Tibial nerve (tissue), 4 donors: ENCODE measurements at places on chromosomes 12 and 14. TPM values are rescaled to one million over a fixed set of nuclear protein-coding genes. Genes with fewer than 3 reads are reported as not detected.

DNA sequence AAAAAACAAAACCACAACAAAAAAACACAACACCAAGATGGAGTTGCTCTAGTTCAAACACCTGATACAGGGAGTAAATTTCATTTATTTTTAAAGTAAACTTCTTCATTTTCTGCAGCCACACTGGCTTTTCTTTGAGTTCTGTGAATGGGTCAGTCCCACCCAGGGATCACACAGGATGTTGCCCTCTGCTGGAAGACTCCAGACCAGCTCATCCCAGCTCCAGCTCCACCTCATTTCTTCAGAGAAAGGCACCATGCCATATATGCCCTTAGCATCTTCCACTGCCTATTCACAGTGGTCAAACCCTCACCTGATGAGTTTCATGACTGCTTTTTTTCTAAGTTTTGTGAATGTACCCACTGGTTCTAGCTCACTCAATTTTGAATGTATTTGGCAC is 8.0 kb downstream of the GLIPR1 start:
- no peak for DNase-seq
- H3K4me3 ChIP-seq = no peak overlapping the region
- no peak overlapping the region for H3K27ac ChIP-seq
- H3K4me1 ChIP-seq = no peaks in the 10 kb centered on the region

- H3K4me1 ChIP-seq = peaks cover 13% of the 10 kb centered on the region
- H3K36me3 ChIP-seq = no peaks in the 10 kb centered on the region
- no peak overlapping the region for H3K4me3 ChIP-seq
- H3K27me3 ChIP-seq = no peaks in the 10 kb centered on the region
- H3K27ac ChIP-seq = no peak overlapping the region
Measured at GRCh38 chr12:9702255-9702654, 30.6 kb downstream of the CLECL1 start.

DNA sequence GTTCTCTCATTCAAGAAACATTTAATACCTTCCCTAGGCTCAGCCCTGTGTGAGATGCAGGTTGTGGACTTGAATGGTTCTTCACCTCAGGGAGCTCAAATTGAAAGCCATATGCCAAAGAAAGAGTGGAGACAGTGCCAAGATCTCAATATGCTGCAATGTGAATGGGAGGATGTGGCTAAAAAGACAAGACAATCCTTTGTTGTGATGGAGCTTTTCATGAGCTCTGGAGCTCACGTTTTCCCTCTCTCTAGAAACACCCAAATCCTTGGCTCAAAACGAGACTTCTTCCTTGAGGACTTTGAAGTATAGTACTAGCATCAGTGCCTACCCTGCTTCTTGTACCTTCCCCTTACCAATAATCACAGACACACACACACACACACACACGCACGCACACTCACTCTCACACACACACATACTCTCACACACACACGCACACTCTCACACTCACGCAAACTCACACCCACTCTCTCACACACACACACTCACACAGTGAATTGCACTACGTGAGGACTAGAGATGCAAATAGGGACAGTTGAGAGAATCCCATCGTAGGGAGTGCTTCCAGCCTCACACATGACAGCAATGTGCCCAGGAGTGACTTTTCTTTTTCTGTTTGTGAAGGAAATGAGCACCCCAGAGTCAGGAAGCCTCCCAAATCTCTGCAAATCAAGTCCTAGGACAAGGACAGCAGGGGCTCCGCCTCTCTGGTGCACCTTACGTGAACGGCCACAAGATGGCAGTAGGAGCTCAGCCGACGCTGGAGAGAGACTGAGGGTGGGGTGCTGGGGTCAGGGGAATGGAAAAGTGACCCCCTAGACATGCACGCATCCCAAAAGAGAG is 231.4 kb downstream of the PCNX1 start:
- no peak overlapping the region for H3K4me3 ChIP-seq
- H3K36me3 ChIP-seq = no peaks in the 10 kb centered on the region
- peaks cover 2% of the 10 kb centered on the region for H3K4me1 ChIP-seq

GRCh38 chr12:92404921-92405320 is 259.3 kb upstream of the BTG1 start:
- no peaks in the 10 kb centered on the region for H3K36me3 ChIP-seq
- H3K4me3 ChIP-seq = no peak overlapping the region
- no peak for DNase-seq
- no peaks in the 10 kb centered on the region for H3K4me1 ChIP-seq

DNA sequence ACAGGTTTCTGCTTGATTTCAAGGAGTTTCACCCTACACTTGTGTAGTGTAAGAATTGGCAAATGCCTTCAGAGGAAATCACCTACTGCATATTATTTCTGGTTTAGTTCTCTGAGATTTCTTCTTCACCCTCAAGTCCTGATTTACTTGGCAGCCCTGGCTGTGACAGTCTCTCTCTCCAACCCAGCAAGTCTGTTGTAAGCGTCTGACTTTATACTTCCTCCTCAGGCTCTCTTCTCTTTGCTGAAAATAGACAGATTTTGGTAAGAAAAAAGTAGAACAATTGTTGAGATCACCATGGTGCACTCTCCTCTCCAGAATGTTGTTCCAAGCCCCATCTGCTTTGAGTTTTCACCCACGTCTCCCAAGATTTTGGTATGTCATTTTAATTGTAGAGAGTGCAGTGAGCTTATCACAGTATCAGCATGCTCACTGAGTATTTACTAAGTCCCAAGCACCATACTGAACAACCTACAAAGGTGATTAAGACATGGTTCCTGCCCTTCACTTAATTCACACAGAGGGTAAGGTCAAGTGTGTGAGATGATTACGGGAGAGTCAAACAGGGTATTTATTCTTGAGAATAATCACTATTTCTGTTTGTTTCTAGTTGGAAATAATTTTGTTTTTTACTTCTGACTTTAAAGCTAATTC is 148.7 kb downstream of the MDGA2 start:
- H3K27ac ChIP-seq = no peak overlapping the region
- DNase-seq = no peak
- H3K36me3 ChIP-seq = no peaks in the 10 kb centered on the region
- no peaks in the 10 kb centered on the region for H3K27me3 ChIP-seq
- no peak overlapping the region for H3K4me3 ChIP-seq

APOF gene
- not detected for total RNA-seq

AKAP6 gene
- total RNA-seq = 6.5 TPM

HNF1A gene
- total RNA-seq = not detected

DNA sequence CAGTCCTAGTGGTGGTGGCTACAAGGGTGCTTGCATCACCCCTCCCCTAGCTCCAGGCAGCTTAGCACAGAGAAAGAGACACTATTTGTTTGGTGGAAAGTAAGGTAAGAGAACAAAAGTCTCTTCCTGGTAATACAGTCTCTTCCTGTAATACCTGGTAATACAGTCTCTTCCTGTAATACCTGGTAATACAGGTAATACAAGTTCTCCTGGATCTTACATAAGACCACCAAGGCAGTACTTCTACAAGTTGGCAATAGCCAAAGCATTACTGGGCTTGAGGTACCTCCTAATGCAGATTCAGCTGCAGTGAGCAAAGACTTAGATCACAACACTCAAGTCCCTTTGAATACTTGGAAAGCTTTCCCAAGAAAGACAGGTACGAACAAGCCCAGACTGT is 77.0 kb downstream of the CATSPERB start:
- no peak for DNase-seq
- H3K27ac ChIP-seq = no peak overlapping the region
- H3K4me1 ChIP-seq = no peaks in the 10 kb centered on the region
- no peaks in the 10 kb centered on the region for H3K27me3 ChIP-seq
- no peak overlapping the region for H3K4me3 ChIP-seq
- no peaks in the 10 kb centered on the region for H3K36me3 ChIP-seq

DNA sequence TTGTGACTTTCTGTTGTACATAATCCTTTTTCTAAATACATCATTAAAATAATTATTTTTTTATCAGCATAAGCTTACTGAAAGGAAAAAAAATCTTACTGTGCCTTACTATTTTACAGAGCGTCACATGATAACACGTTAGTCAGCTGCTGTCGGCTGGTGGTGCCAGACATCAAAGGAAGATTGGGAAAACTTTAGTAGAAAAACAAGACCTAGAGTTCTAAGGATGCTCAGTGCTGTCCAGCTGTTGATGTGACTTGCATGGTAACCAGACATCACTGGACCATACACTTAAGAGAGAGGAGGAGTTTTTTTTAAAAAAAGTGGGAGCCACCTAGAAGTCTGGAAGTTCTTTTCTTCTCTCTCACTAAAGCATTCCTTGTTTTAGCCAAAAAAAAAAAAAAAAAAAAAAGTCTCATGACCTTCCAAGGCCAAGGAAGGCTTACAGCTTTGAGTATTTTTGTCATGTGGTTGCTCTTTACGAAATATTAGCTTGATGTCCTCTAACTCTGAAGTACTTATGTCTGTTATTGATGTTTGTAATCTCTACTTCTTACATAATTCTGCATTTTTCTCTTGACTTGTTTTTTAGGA is 4.5 kb downstream of the RASSF8 start:
- H3K4me1 ChIP-seq = peaks cover 62% of the 10 kb centered on the region
- peak overlapping the region; percentile 84 for H3K27ac ChIP-seq
- no peak overlapping the region for H3K4me3 ChIP-seq
- no peaks in the 10 kb centered on the region for H3K36me3 ChIP-seq
- no peak for DNase-seq

GRCh38 chr12:109534456-109534855 is 38.8 kb downstream of the MMAB start:
- no peaks in the 10 kb centered on the region for H3K27me3 ChIP-seq
- no peak overlapping the region for H3K4me3 ChIP-seq
- no peak overlapping the region for H3K27ac ChIP-seq
- no peaks in the 10 kb centered on the region for H3K4me1 ChIP-seq
- H3K36me3 ChIP-seq = peaks cover 98% of the 10 kb centered on the region
- DNase-seq = no peak

GRCh38 chr14:61701946-61702345 is 6.6 kb downstream of the HIF1A start:
- no peaks in the 10 kb centered on the region for H3K36me3 ChIP-seq
- H3K27ac ChIP-seq = no peak overlapping the region
- H3K27me3 ChIP-seq = no peaks in the 10 kb centered on the region
- DNase-seq = no peak
- peaks cover 40% of the 10 kb centered on the region for H3K4me1 ChIP-seq

DNA sequence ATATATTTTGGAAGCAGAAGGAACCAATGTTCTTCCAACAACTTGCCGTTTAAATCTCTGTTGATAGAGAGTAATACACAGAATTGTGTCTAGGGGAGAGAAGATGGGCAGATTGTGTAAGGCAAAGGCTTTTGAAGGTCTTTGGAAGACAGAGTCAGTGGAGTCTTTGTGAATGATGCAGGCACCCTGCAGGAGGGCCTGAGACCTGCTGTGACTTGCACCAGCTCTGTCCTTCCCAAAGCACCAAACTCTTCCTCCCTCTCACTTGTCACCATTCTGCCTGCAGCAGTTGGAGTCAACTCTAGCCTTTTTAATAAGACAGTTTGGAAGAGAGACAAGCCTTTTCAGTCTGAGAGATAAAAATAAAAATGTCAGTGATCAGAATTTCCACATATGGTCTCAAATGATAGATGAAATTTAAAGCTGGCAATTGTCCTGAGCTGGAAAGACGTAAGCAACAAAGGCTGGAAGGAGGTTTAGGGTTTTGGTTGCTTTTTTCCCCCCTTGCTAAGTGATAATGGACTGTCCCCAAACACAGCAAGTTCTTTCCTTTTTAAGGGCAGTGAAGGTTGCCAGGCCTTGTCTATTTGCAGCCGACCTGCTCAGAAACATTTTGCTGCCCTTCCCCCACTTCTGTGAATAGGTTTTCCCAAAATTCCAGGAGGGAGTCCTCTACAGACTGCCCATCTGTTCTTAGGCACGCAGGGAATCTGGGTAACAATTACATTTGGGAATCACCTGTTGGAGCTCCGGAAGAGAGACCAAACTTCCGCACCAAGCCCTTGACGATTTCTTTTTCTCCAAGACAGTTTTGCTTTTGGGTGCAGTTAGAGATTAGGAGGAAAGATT is 103.0 kb upstream of the NTF3 start:
- no peak overlapping the region for H3K27ac ChIP-seq
- H3K36me3 ChIP-seq = no peaks in the 10 kb centered on the region

LMBR1L gene
- total RNA-seq = 74.1 TPM

DNA sequence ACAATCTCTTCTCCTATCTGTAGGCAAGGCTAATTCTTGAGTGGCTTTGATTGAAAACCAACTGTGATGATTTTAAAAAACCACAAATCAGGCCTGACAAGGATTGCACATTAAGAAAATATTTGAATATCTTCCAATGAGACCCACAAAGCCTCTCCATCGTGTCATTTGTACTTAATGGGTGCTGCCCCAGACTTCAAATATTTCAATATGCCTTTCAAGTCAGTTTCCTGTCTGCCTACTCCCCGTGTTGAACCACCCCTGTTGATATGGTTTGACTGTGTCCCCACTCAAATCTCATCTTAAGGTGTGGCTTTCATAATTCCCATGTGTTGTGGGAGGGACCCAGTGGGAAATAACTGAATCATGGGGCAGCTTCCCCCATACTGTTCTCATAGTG is 159.7 kb upstream of the EGLN3 start:
- no peak overlapping the region for H3K4me3 ChIP-seq
- no peak overlapping the region for H3K27ac ChIP-seq
- no peaks in the 10 kb centered on the region for H3K27me3 ChIP-seq
- DNase-seq = no peak
- no peaks in the 10 kb centered on the region for H3K36me3 ChIP-seq

DNA sequence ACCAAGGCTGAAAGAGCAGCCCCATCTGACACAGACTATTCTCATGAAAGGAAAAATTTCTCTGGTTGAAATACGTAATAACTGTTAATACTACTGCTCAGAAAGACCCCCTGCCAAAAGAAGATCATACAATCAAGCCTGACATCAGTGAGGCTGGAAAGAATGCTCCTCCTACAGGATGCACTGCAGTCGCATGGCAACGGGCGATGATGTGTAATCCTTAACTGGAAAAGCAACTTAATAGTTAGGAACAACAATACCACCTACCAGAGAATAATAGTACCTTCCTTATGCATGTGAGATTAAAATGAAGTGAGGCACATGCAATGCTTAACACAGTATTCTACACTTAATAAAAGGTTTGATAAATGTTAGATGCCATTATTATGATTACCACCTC is 1.2 kb upstream of the GOLGA5 start:
- H3K4me3 ChIP-seq = no peak overlapping the region
- H3K27me3 ChIP-seq = no peaks in the 10 kb centered on the region
- DNase-seq = no peak
- peaks cover 12% of the 10 kb centered on the region for H3K4me1 ChIP-seq
- H3K36me3 ChIP-seq = no peaks in the 10 kb centered on the region
- no peak overlapping the region for H3K27ac ChIP-seq

DNA sequence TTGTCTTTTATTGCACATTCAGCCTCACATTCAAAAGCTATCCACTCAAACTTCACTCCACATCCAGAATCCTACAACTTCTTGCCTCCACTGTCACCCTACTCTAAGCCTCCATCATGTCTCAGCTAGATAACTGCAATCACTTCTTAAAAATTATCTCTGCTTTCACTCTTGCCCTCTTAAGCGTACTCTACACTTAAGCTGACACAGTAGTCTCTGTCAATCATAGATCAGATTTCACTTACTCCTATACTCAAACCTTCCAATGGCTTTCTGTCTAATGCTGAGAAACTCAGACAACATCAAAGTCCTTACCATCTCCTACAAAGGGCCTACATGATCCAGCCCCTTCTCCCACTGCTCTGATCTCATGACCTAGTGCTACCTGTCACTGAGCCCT is 304.1 kb downstream of the ITPR2 start:
- no peaks in the 10 kb centered on the region for H3K27me3 ChIP-seq
- no peaks in the 10 kb centered on the region for H3K36me3 ChIP-seq
- no peak overlapping the region for H3K27ac ChIP-seq

ACSS3 gene
- total RNA-seq = 106 TPM
